IPS-NIHi11 (cell line): ENCODE measurements at places on chromosomes 4 and X.

GRCh38 chr4:5465529-5465928 is 242.8 kb downstream of the EVC2 start:
- no peak for DNase-seq

- DNase-seq, result no peak
These were observed 871 bp upstream of the HPGD start for GRCh38 chr4:174523025-174523693.

DNA sequence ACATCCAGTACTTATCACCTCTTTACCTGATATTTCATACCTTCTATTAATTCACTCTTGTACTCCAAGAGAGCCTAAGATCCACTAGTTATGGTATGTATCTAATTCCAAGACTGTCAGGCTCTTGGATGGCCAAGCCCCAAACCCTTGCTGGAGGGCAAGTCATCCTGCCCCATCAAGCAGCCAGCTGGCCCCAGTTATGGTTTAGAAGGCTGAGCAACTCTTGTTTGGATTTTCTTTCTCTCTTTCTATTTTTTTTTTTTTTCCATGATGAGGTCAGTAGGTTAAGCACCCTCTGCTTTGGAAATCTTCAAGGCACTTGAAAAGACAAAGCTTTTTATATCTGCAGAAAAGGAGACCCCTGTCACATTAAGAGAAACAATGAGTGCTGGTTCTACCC is 10.9 kb upstream of the FGF16 start:
- no peak for DNase-seq

GRCh38 chr4:47075262-47075661 is 43.9 kb downstream of the GABRB1 start:
- DNase-seq, result no peak

- no peak for DNase-seq
These were observed 27.0 kb upstream of the PDGFC start for GRCh38 chr4:156998500-156999174.

GRCh38 chrX:151161690-151162089 is 14.7 kb upstream of the GPR50 start:
- no peak for DNase-seq

DNA sequence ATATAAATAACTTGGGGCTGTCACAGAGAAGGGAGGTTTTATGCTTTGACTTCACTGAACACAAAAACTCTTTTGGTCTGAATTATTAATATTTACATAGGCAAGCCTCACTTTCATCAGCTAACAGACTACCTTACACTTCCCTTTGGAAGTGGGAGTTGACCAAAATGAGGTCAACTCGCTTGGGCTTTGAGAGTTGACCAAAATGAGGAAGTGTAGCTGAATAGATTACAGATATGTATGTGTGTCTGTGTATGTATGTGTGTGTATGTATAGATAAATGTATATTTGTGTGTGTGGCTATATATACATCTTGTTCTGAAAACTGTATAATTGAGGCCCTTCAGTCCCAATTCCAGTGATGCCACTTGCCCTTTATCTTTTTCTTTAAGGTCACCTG is 113.3 kb upstream of the IL13RA1 start:
- no peak for DNase-seq

DNA sequence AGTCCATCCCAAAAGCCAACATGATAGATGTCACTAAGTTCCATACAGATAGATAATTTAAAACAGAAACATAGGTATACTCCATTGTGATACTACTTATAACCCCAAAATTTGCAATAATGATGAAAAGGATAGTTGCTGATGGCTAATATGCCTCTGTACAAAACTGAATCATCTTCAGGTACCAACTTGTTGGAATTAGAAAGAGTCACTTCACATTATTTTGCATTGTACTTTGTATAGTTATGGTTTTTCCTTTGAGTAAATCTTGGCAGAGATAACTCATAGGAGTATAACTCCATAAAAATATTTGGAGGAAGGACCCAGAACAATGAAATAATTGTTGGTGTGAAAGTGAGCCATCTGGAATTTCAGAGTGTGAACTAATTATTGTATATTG is 17.6 kb downstream of the GIMD1 start:
- DNase-seq, result no peak

DNA sequence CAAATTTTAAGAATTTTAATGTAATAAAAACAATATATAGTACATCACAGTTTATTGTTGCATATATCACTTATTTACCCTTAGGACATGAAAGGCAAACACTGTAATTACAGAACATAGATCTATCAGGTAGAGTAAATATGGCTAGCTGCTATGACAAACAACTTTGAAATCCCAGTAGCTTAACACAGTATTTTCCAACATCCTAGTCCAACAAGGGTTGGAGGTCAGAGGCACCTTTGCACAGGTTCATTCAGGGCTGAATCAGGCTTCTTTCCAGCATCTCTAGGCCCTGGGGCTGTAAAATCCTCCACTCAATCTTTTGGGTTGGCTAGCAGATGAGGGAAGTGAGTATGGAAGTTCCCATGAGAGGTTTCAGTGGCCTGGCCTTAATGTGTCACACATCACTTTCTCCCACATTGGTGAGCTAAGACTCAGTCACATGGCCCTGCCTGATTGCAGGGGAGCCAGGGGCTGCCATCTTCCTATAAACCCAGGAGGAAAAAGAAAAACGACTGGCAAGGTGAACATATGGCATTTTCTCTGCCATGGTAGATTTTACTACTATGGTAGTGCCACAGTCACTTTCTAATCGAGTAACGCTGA is 32.9 kb downstream of the HERC6 start:
- DNase-seq, result no peak

- no peak for DNase-seq
These were observed 6.3 kb downstream of the RUFY3 start for GRCh38 chr4:70728091-70728490.

DNA sequence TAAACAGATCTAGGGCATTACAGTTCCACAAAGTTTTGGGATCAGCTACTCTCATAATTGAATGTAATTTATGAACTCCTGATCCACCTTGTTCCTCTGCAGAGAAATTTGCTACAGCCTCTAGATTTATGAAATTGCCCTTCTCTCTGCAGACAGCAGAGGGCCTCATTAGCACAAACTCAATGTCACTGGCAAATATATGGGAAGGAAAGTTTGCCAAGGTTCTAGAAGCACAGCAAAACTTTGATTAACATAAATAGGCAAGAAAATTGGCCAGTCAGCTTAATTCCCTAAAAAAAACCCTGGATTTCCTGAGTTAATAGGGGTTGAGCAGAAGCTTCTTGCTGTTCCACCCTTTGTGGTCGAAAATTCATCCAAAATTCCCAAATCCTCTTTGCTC is 31.5 kb downstream of the PRPS1 start:
- no peak for DNase-seq

DNA sequence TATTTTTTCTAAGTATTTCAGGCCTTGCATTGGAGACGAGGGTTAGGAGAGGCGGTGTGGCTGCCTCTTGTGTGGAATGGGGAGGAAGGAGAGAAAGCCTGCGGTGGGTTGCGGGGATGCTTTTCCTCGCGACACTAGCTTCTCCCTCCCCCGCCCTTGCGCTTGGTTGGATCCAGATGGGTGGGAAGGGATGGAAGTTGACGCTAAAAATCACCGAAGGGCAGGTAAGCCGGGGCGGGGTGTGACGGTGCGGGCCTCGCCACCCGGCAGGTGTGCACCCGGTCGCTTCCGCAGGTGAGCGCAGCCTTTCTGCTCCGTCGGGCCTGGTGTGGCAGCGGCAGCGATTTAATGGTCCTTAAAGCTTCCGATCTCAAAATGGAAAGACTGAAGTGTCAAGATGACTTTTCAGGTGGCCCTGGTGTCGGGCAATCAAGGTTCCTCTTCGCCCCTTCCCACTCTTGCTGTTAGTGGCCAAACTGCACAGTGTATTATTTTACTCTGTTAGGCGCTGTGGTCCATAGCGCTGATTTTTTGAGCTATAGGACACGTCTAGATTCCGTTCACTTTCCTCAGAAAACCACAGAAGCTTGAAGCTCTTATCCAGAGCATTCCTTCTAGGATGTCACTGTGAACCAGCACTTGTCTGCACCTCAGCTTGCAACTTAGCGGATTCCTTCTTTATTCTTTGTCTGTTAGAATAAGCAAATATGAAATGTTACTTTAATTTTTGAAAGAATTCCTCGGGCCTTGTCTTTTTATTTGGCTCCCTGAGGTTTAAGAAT is 765 bp downstream of the ENOPH1 start:
- DNase-seq, result peak; percentile 46

- no peak for DNase-seq
These were observed 71.3 kb upstream of the ACSL1 start for GRCh38 chr4:184896868-184897715.

GRCh38 chr4:152697284-152698088 is 17.7 kb upstream of the TMEM154 start:
- no peak for DNase-seq

DNA sequence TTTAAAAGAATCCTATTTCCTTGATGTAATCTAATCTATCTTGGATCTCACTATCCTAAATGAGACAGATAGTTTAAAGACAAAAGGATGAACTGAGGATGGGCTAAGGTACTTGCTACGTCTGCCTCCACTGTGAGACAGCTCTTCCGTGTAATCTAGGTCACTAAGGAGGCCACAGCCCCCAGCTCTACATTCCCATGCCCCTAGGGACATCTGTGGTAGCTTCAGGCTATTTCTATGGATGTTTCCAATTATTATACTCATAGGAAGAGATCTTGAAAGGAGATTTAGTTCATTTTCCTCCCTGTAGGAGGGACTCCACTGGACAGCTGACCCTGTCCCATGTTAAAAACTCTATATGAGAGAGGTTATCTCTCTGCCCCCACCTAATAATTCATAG is 140.8 kb upstream of the TRPC5 start:
- DNase-seq, result no peak

- peak; percentile 4 for DNase-seq
These were observed 407 bp upstream of the ZC4H2 start for GRCh38 chrX:64976673-64977040.

- no peak for DNase-seq
These were observed 781 bp upstream of the SPON2 start for GRCh38 chr4:1172971-1173757.

DNA sequence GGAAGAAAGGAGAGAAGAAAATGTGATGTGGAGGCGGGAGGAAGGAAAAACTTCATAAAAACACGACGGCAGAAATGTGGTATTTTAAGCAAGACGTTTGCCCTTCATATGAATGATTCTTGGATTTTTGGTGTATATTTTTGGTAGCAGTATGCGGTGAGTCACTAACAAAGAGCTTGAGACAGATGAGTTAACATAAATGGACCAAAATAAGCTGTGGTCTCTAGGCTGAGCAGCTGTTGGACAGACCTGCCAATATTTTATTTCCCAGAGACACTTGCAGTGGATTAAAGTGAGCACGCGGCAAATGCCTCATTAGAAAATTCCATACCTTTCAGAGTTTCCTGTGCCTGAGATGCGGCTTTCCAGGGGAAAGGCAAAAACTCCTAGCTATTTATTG is 43.1 kb upstream of the RPS6KA3 start:
- no peak for DNase-seq

- no peak for DNase-seq
These were observed 63.0 kb downstream of the PRSS12 start for GRCh38 chr4:118289794-118290193.

GRCh38 chrX:106613277-106613676 is 1.5 kb downstream of the RADX start:
- DNase-seq, result no peak

GRCh38 chrX:39451046-39451445 is 646.7 kb downstream of the BCOR start:
- DNase-seq, result no peak

DNA sequence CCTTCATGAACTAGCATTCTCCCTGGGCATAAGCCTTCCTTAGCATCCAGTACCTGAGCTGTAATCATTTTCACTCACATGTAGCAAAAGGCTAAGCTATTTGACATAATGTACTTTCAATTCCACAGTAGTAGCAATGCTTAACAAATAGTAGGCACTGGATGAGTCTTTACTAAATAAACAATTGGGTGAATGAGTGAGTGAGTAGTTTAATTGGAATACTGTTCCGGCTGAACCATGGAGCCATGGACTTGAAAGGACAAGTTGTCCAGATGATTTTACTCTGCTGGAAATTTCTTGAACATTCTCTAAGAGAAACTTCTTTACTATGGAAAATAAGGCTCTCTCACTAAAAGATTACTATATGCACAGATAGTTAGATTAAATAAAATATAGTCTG is 159.3 kb downstream of the FAM47B start:
- DNase-seq, result no peak

- no peak for DNase-seq
These were observed 1.7 kb upstream of the VCX start for GRCh38 chrX:7841084-7841805.

DNA sequence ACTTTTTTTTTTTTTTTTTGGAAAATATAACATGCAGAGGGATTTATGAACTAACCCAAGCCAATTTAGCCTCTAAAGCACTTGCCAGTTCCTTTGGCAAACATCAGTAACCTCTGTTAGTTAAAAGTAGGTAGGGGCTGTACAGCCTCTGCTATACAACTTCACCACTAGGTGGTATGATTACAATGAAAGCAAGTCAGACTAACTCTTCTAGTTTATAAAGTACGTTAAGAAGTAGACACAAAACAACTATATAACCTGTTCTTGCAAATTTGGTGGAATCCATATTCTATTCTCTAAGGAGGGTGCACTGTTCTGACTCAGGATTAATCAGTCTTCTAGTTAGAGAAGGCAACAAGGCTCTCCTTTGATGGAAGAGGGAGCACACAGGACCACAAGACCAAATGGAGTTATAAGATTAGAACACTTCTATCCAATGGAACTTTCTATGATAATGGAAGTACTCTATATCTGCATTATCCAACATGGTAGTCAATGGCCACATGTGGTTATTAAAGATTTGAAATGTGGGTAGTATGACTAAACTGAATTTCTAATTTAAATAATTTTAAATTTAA is 12.8 kb downstream of the AIMP1 start:
- peak; percentile 51 for DNase-seq

DNA sequence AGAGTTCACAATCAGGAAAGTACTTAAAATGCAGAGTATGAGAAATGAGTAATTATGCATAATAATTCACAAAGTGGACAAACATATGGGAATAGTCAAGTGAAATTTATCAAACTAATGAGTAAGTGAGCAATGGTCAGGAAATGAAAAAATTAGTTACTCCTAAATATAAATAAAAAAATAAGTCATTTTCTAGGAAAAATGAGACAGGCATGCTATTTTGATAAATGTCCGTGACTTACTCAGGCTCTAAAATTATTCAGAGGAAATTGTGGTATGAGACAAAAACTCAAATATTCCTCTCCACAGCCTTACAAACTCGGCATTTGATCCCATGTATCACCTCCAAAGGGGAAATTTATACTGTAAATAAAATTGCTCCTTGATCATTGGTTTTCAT is 181.2 kb downstream of the COX18 start:
- DNase-seq, result no peak

DNA sequence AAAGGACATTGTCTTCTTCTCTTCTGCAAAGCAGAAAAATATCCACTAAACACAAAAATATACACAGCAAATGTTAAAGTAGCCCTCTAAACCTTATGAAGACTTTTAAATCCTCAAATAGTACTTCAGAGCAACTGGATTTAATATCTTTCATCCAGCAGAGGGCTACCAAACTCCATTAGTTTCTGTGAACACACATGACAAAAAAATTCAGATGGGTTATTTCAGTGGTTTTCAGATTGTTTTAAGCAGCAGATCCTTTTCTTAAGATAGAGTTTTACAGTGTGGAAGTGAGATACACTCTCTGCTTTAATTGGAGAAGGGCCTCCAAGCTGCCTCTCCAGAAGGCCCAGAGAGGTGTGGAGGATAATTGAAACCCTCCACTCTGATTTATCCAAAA is 56.7 kb downstream of the ANK2 start:
- peak; percentile 19 for DNase-seq
